ENCODE measurements at places on chromosomes 6 and 20.

DNA sequence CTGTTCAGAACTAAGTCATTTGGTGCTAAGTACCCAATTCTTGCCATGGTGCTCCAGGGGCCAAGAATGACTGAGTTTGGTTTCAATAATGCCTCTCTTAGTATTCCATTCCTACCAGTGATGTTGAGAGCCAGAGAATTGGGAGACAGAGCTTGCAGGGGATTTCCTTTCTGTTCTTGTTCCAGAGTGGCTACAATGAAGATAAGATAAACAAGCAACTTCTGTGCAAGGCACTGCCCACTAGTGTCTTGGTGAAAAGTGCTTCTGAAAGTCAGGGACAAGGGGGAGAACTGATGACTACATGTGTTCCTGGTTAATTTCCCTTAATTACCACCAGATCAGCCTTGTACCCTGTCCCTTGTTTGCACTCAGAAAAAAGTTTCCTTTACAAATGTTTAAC lies 421.6 kb downstream of the BCKDHB start:
- DNase-seq: no peak

- DNase-seq: no peak
Measured at GRCh38 chr20:58140787-58141425, 87.5 kb downstream of the ANKRD60 start.

GRCh38 chr6:15411766-15412165 lies 165.9 kb downstream of the JARID2 start:
- DNase-seq: no peak

DNA sequence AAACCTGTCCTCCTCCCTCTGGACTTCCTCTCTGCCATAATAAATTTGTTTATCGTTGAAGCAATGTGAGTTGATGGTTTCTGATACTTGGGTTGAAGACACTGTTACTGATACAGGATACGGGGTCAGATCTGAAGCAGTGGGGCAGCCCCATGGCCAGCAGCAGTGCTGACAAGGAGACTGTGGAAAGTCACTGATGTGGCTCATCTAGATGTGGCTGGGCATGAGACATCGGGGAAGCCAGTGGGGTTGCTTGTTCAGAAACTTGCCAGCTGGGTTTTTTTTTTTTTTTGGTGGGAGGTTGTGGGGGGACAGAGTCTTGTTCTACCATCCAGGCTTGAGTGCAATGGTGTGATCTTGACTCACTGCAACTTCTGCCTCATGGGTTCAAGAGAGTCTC lies 2.6 kb upstream of the BPI start:
- no peak for DNase-seq

GRCh38 chr6:127446356-127446755 lies 12.8 kb downstream of the KIAA0408 start:
- no peak for DNase-seq

- DNase-seq: no peak
Measured at GRCh38 chr6:41464481-41464880, 81.7 kb upstream of the FOXP4 start.
